ENCODE measurements at places on chromosomes 6 and 20.

GRCh38 chr6:30820193-30820592, 64.1 kb upstream of the DDR1 start:
- DNase-seq: no peak

- no peak for DNase-seq
These were observed 586.5 kb downstream of the EPM2A start for GRCh38 chr6:145148776-145149175.

DNA sequence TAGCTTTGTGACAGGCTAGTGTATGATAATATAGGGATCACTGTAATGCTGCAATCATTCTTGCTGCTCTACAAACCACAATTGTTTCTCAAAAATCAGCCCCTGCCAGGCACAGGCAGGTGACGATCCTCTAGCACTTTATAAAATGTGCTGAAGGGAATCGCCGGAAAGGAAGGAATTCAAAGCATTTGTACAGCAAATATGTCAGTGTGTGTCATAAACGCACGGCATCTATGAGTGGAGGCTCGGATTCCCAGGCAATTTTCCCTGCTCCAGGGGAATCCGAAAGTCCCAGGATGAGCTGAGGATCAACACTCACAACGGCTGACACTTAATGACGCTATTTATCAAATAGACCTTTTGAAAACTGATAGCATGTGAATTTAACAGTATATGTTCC, 1.4 kb downstream of the PHACTR1 start:
- no peak for DNase-seq

DNA sequence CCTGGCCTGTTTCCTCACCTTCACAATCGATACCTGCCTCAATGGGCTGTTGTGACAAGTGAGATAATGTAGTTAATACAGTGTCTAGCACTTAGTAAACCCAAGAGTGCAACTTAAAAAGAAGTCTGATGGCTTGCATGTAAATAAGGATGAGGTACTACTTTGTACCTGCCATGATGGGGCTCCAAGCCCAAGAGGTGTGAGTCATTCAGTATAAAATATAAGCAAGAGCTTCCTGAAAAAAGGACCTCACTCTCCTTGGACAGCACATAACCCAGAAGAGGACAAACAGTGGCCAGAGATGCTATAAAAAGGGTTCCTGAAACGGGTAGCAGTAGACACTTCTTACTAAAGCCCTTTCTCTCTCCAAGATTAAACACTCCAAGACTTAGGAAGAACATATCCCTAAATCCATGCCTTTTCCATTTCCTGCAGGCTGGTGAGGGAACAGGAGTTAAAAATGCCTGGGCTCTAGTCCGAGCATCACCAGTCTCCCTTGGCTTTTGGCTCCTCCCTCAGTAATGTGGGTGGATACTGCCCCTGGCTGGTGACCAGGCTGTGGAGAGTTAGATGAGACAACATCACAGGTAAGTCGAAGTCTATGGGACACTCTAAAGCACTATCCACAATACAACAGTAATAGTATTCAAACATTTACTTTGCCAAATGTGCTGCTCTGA, 4.3 kb downstream of the UBE2V1 start:
- no peak for DNase-seq

DNA sequence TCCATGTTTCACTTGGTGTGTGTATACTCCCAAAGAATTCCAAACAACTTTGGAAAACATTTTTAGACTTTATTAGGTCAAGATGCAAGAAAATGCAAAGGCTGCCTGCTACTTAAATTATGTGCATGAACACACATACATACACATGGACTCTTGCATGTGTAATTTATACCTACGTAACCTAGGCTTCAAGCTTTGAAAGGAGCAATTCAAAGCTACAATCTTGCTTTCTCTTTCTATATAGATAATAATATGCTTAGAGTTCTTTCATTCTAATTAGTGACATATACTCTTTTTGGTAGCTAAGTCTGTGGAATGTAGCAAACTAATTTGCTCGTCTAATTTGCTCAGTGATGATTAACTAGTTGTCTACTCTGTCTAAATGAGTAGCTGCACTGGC, 146.5 kb downstream of the EPHA7 start:
- no peak for DNase-seq

DNA sequence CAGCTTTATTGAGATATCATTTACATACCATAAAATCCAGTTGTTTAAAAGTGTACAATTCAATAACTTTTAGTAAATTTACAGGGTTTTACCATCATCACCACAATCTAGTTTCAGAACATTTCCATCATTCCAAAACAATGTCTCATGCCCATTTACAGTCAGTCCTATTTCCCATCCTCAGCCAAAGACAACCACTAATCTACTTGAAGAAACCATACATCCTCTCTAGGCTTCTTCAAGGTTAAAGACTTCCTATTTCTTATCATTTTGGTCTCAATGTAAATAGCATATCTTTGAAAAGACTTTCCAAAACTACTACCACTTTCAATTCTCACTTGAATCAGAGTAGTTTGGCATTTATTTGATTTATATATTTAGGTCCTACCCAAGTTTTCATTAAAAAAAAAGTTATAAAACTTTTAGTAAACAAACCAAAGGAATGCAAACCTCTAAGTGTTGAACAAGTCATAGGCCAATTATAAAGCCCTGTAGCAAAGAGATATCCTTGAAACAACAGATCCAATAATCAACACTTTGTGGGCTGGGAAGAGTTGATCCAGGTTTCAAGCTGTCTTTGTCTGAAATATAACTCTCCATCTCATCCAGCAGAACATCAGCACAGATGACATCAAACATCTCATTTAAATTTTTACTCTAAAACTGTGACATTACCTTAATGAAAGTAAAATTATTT, 211.3 kb upstream of the RUNX2 start:
- no peak for DNase-seq

All from GM12891 (cell line).